ENCODE measurements at places on chromosomes 2 and 18.

DNA sequence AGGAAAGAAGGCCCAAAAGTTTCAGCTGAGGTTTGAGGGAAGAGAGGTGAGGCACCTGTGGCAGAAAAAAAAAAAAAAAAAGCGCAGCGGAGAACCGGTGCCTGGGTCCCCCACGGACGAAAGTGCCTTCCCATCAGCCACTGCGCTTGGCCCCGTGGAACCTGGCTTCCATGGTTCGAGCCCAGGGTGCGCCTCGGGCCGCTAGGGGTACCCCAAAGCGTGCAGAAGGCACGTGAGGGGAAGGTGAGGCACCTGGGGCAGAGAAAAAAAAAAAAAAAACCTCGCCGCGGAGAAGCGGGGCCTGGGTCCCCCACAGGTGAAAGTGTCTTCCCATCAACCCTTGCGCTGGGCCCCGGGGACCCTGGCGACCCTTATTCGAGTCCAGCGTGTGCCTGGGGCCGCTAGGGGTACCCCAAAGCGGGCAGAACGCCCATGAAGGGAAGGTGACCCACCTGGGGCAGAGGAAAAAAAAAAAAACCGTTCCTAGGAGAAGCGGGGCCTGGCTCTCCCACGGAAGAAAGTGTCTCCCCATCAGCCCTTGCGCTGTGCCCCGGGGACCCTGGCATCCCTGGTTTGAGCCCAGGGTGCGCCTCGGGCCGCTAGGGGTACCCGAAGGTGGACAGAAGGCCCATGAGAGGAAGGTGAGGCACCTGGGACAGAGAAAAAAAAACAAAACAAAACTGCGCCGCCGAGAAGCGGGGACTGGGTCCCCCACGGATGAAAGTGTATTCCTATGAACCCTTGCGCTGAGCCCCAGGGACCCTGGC, 228.6 kb downstream of the CCDC74A start:
- no peak for DNase-seq

- DNase-seq = no peak
These were observed 97.2 kb downstream of the SP100 start for GRCh38 chr2:230512955-230513748.

DNA sequence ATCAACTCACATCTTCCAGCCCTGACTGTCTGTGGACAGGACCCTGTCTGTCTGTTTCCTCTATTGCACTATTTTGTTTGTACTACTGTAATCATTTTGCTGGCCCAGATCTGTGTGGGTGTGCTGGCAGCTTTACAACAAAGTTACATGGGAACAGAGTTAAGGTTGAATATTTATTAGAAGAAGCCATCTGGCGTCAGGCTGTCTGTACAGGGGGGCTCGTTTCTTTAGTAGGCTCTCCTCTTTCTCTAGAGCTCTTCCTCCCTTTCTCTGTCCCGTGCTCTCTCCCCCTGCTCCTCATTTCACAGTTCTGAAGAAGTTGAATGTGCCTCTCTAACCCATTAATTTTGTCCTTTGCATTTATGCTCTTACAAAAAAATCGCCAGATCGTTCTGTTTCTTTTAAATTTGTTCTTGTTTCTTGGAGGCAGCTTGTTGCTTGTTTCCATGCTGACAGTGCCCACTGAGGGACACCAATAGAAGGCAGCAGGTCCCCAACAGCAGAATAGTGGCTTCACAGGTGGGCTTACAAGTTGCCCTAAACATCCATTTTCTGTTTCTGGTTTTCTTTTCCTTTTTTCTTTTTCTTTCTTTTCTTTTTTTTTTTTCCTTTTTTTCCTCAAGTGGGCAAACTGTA, 315.2 kb upstream of the ZEB2 start:
- DNase-seq = no peak

DNA sequence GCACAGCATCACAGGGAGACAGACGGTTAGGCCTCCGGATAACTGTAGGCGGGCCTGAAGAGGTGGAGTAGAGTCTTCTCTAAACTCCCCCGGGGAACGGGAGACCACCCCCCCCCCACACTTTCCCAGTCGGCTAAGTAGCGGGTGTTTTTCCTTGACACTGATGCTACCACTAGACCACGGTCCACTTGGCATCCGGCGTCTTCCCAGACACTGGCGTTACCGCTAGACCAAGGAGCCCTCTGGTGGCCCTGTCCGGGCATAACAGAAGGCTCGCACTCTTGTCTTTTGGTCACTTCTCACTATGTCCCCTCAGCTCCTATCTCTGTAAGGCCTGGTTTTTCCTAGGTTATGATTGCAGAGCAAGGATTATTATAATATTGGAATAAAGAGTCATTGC, 25.7 kb upstream of the NCL start:
- DNase-seq = no peak

DNA sequence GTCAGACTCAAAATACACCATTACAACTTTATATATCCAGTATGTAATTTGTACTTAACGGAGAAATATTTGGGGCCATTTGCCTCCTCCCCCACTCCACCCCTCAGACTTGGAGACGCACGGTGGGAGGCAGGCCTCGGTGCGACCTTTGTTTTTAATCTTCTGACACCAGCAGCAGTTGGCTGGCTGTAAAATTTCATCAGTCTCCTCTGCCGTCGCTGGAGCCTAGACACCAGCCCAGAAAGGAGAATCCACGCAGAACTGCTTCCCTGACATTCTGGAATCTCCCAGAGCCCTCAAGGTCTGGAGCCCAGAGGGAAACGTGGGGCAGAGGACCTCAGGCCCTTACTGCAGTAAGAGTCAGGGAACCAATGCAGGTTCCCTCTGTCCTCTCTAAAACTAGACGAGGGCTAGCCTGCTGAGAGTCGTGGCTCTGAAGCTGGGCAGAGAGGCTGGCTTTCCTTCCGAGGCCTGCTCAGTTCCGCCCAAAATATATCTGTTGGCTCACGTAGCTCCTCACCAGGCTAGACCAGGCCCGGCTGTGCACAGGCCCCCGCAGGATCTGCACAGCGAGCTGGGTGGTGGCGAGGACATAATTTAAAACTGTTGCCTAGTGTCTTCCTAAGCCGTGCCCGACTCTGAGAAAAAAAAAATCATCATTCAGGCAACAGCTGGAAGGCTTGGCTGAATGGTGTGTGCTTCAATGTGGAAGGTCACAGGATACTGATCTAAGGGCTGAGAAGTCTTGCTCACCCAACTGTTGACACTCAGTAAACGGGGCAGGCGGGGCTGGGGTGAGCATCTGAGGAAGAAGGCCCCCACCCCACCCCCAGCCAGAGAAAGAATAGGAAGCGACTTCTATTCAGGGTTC, 40.4 kb downstream of the EN1 start:
- DNase-seq = no peak

DNA sequence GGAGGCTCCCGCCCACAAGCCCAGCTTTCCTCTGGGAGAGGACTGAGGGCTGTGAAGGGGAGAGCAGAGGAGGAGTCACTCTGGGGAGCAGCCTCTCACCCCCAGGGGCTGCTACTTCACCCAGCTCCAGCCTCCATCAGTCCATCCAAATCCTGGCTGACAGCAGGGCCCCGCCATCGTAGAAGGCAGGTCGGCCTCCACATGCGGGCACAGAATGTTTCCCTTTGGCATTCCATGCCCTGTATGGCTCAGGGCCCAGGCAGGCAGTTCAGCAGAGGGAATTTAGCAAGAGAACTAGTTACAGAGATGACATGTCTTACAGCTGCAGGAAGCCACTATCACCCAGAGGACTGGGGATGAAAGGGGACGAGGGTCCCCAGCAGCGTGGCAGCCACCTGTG, 6.4 kb upstream of the ODC1 start:
- DNase-seq = no peak

DNA sequence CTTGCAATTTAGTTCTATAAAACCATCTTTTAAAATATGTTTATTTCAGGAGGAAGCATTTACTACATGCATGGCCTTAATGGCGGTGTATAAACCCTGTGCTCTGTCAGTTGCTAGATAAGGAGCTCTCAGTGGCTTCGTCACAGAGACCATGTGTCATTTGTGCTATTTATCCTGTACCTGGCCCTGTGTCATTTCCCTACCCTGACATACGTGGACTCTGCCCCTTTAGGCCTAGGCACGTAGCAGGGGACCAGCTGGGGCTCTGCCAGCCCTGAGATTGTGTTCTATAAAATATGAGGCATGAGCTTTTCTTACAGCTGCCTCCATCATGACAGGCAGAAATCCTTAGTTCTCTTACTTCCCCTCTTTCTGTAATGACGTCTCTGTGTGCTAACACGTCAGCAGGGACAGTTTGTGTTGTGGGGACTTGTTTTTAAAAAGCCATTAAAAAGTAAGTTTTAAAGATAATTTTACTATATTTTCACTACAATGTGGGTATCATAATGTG, 88.0 kb downstream of the ITGB1BP1 start:
- DNase-seq = no peak

- no peak for DNase-seq
These were observed 263.1 kb downstream of the DCDC2C start for GRCh38 chr2:3966470-3966869.

GRCh38 chr2:179250848-179251504, 13.7 kb downstream of the SESTD1 start:
- DNase-seq = no peak

DNA sequence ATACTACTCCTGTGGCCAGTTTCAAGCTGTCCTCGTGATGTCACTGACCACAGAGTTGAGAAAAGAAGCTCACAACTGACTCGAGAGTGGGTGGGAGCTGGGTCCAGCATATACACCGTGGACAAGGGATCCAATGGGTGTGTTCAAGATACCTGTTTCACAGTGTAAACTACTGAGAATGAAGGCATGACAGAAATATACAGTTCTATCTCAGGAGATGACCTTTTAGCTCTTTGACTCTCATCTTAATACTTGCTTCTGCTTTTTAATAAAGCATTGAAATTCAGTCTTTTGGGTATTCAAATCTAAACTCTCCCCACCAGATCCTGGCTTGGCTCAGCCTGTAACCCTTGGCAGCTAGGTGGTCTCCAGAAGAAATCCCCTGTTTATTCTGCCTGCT, 130.1 kb downstream of the MAP2 start:
- no peak for DNase-seq

DNA sequence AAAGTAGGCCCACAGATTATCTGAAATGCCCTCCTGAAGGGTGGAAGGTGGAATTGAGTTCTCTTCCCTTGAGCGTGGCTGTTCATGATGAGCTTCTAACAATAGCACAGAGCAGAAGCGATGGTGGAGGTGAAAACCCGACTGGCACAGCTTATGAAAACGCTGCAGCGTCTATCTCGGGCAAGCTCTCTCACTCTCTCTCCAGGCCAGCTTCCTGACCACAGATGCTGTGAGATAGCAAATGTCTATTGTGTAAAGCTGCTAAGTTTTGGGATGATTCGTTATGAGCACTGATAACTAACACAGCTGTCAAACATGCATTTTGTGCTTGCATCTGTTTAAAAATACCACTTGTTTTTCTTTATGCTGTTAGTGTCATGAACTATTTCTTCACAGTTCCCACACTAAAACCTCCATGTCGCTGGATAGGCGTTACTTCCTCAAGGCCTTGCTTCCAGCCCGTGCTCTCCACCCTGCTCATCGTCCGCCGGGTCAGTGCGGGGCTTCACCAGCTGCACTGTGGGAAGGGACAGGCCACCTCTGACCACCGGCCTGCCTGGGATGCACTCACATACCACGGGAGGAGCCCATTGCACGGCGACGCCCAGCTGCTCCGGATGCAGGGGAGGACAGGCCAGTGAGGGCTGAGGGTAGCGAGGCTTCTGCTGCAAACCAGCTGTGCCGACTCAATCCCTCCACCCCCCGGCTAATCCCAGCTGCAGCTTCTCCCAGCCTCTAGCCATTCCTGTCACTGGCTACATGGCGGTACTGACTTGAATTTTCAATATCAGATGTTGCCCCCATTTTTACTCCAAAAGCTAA, 60.0 kb upstream of the OTOS start:
- DNase-seq = no peak

GRCh38 chr2:187459256-187459655, 11.2 kb upstream of the CALCRL start:
- DNase-seq = no peak

GRCh38 chr18:32595832-32596231, 125.2 kb upstream of the GAREM1 start:
- no peak for DNase-seq

DNA sequence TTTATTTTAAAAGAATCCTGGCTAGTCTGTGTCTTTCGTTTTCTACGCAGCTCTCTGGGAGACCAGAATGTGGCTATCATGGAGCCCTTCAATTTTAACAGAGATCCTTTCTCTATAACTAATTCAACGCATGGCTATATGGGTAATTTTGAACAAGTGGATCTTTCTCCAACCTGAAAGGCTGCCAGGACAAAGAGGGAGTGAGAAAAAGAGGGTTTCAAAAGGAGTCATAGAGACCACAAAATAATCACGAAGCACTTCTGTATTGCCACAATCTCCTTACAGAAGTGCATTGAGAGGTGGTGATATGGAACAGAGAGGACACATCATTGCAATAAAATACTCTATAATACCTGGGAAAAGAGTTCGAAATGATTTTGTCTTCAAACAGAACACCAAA, 21.7 kb upstream of the CDH2 start:
- no peak for DNase-seq

DNA sequence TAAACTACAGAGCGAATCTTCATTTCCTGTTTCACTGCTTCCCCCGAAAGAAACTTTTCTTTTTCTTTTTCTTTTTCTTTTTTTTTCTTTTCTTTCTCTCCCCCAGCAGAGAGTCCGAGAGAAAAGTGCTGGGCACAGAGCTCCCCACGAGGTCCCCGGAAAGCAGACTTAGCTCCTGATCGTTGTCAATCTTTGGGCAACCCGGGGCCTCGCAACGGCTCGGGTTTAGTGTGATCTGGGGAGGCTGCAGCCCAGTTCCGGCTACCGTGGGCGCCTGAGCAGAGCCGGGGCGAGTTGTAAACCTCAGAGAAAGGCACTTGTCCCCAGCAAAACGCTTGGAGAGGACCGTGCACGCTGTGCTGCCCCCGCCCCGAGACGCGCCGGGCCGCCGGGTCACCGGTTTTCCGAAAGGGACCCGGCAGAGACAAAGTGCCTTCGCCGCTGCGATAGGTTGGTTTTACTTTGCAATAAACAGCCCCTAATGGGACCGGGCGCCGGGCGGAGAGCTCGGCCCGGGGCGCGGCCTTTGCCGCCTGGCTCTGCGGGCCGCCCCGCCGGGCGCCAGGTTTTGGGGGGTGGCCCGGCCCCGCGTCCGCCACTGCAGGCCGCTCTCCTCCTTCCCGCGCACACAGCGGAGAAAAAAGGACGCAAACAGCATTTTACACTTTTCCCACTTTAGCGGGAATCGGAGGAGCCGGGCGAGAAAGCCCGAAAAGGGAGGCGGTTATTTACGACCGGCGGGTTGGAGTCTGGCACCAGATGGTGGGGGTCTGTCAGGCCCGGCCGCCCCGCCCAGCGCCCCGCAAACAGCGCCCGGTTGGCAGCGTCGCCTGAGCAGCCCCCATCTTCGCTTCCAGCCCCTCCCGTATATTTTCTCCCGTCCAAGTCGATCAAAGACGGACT, 136.0 kb downstream of the INSIG2 start:
- no peak for DNase-seq

GRCh38 chr2:102438111-102438510, 15.2 kb downstream of the IL18RAP start:
- DNase-seq = no peak

DNA sequence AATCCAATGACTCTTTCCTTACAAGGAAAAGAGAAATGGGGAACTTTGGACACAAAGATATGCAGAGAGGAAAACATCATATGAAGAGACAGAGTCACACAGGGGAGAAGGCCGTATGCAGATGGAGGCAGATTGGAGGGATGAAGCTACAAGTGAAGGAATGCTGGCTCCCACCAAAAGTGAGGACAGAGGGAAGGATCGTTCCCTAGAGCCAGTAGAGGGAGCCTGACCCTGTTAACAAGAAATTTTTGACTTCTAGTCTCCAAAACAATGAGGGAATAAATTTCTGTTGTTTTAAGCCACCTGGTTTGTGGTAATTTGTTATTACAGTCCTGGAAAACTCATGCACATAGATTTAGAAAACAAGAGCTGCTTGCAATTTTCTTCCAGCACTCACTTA, 169.3 kb downstream of the PMAIP1 start:
- DNase-seq = no peak

- DNase-seq = no peak
These were observed 1310.8 kb upstream of the SLC39A10 start for GRCh38 chr2:194346193-194346592.

Measured in activated T-helper 9 cell treated with anti-CD3 and anti-CD28 coated beads, Interleukin-2, amount 50 U/mL, for 16 hours (primary cell).